ENCODE measurements at places on chromosomes 6 and 20.

- DNase-seq: peak; percentile 67
Measured at GRCh38 chr20:17611540-17612286, 41.8 kb downstream of the DSTN start.

GRCh38 chr6:108609276-108609769 is 48.6 kb downstream of the FOXO3 start:
- no peak for DNase-seq

DNA sequence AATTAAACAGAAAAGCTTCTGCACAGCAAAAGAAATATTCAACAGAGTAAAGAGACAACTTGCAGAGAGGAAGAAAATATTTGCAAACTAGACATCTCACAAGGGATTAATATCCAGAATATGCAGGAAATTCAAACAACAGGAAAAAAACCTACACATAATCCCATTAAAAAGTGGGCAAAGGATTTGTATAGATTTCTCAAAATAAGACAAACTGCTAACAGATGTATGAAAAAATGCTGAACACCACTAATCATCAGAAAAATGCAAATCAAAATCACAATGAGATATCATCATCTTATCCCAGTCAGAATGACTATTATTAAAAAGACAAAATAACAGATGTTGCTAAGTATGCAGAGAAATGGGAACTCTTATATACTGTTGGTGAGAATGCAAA is 129.6 kb downstream of the SYNDIG1 start:
- no peak for DNase-seq

DNA sequence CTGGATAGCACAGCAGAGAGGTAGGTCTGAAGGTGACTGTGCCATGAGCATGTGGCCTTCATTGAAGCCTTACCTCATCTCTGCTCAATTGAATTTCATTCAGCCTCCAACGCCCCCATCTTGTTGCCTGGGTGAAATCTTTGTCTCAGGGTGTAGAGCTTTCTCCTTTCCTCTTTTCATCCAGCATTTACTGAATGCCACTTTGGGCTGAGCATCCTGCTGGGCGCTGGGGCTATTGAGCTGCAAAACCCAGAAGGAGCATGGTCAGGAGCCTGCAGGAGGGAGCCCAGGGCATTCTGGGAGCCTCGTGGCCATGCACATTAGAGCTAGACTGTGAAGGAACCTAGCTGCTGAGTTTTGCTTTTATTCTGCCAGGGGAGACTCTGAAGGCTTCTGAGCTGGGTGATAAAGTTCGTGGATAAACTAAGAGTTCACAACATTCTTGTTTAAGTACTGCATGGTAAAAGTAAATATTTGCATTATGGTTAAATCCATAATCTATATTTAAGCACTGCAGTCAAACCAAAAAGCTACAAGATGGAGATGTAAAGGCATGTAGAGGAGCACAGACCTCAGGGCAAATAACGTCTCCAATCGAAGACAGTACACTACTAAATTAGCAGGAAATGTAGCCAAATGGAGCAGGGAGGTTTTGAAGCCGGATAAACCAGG is 13.2 kb upstream of the ASXL1 start:
- no peak for DNase-seq

DNA sequence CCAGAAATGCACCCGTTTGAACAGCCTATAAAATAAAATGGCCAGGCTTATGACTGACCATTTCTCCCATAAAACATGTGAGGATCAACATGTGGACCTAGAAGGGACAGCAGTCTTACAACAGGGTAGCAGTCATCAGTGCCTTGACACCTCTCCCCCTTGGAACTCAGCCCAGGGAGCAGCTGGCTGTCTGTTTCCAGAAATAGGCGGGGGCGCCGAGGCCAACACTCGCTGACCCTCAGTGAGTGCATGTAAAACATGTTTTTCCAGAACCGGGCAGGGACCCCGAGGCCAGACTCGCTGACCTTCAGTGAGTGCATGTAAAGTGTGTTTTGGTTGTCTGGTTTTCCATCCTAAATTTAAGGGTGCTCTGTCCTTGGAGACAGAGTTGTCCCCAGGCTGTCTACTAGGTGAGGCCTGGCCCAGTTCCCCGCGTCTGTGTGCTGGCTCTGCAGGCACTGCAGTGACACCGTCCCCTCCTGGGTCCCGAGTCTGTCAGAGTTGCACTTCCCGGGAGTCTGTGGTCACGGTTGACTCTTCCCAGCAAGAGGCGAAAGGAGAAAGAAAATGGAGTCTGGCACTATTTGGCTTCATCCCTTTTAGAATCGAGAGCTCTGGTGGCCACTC is 19.8 kb upstream of the ADRM1 start:
- DNase-seq: no peak

DNA sequence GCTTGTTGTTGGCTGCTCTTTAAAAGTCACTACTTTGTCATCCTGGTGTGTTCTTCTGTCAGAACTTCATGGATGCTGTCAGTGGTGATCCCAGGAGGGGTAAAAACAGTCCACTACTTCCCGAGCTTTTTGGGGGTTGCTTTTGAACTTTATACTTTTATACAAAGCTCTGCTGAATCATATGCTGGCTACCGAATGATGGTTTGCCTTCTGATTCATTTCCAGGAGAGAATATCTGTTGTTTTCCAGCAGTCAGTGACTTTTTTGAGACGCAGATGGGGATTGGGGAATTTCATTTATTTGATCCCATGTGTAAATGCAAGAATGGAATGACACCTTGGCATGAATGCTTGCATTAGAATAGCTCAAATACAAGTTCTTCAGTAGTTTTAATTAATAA is 32.7 kb upstream of the COL10A1 start:
- no peak for DNase-seq

GRCh38 chr6:2020909-2021308 is 224.5 kb downstream of the GMDS start:
- DNase-seq: no peak

GRCh38 chr6:1105833-1106400 is 206.0 kb upstream of the FOXQ1 start:
- DNase-seq: no peak

DNA sequence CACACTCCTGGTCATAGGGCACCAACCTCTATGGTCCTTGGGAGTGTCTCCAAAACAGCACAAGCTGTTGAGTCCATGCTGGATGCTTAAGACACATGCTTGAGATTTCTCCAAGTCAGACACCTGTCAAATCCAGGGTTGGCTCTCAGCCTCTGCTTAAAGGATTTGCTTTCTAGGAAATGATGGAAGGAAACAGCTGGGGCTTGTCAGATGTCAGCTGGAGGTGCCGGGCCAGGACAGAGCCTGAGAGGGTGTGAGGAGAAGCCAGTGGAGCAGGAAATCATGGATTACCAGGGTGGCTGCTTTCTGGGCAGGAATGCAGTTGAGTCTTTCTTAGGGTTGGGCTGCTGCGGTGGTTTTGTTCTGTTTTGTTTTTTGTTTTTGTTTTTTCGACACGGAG is 83.0 kb upstream of the FAM184A start:
- no peak for DNase-seq

- DNase-seq: no peak
Measured at GRCh38 chr20:23029324-23029723, 5.8 kb upstream of the SSTR4 start.

All from ascending aorta (tissue), 2 donors.